AG10803 (cell line): ENCODE measurements at places on chromosomes 7 and 10.
A peak's percentile ranks its signal among the peaks of the same experiment; 100 is the strongest.

DNA sequence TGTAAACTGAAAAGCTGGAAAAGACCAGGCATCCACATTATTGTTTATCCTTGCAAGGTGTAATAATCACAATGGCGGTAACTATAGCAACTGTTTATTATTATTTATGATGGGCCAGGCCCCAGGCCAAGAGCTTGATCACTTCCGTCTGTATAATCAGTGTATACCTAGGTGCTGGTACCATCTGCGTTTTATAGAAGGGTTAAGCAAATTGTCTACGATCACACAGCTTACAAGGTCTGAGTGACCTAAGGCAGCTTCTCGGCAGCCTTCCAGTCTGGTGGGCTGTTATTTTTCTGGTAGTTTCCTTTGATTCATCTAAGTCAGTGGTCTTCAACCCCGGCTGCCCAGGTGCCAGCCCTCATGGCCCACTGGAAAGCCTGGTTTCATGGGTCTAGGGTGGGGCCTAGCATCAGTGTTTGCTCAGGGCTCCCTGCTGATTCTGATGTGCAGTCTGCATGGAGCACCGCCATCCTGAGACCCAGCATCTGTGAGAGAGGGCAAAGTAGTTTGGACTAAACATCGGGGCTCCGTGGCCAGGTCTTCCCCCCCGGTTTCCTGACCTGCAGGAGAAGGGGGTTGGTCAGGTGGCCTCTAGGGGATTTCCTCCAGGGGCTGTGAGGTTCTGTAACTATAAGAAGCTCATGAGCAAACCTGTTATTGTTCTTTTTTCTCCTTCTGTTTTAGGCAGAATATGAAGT lies 146.4 kb downstream of the RGS10 start:
- no peak for DNase-seq

- no peak for DNase-seq
Measured at GRCh38 chr7:103576641-103577040, 130.6 kb upstream of the SLC26A5 start.

GRCh38 chr7:132901241-132901640 lies 180.6 kb downstream of the CHCHD3 start:
- no peak for DNase-seq

- DNase-seq, result peak; percentile 66
Measured at GRCh38 chr7:152341039-152341913, 94.5 kb downstream of the KMT2C start.

GRCh38 chr10:27998178-27998953 lies 513 bp downstream of the ODAD2 start:
- peak; percentile 28 for DNase-seq

DNA sequence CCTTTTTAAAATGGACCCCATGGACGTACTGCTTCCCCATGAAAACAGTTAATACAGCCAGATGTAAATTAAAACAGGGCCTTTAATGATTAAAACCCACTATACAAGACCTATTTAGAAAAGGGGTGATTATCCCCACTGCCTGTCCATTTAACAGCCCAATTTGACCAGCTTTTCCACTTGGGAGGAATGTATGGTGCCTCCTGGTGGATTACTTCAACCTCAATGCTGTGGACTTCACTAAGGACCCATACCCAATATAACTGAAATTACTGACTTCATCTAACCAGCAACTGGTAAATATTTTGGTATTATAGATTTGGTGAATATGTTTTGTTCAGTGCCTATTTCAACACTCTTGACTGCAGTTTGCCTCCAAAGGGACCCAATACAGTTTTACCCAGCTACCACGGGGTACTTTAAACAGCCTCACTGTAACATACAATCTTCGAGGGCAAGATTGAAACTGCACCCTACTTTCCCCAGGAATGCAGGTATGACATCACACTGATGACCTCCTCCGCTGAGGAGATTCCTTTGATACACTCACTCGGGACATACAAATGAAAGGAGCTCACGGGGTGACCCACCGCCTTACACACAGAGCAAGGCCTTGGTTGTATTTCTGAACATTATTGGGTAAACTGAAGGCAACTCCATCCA lies 192.8 kb downstream of the DNAJC1 start:
- DNase-seq, result no peak

GRCh38 chr10:58586282-58587245 lies 73.9 kb downstream of the BICC1 start:
- no peak for DNase-seq

- DNase-seq, result no peak
Measured at GRCh38 chr7:91796122-91796521, 84.4 kb downstream of the MTERF1 start.

- DNase-seq, result no peak
Measured at GRCh38 chr7:79936281-79936983, 198.2 kb upstream of the GNAI1 start.

- DNase-seq, result no peak
Measured at GRCh38 chr7:20200971-20201370, 16.2 kb downstream of the MACC1 start.

GRCh38 chr7:18019555-18019954 lies 8.1 kb downstream of the PRPS1L1 start:
- DNase-seq, result peak; percentile 65

DNA sequence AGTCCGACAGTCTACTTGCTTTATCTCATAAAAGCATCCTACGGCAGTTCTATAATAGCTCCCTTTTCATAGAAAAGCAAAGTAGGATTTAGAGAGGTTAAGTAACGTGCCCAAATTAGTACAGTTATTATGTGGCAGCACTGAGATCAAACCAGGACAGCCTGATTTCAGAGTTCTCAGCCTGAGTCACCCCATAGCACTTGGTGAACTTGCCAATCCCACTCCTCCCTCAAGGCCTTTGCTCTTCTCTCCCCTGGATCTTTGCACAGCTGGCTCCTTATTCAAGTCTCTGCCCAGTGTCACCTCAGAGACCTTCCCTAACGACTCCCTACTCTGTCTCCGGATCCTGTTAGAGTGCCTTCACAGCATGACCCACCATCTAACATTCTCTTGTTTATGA lies 438.0 kb upstream of the NFE2L3 start:
- no peak for DNase-seq

- DNase-seq, result peak; percentile 38
Measured at GRCh38 chr7:40723829-40724228, 589.0 kb downstream of the SUGCT start.

GRCh38 chr7:17185690-17186070 lies 112.8 kb upstream of the AHR start:
- peak; percentile 6 for DNase-seq

DNA sequence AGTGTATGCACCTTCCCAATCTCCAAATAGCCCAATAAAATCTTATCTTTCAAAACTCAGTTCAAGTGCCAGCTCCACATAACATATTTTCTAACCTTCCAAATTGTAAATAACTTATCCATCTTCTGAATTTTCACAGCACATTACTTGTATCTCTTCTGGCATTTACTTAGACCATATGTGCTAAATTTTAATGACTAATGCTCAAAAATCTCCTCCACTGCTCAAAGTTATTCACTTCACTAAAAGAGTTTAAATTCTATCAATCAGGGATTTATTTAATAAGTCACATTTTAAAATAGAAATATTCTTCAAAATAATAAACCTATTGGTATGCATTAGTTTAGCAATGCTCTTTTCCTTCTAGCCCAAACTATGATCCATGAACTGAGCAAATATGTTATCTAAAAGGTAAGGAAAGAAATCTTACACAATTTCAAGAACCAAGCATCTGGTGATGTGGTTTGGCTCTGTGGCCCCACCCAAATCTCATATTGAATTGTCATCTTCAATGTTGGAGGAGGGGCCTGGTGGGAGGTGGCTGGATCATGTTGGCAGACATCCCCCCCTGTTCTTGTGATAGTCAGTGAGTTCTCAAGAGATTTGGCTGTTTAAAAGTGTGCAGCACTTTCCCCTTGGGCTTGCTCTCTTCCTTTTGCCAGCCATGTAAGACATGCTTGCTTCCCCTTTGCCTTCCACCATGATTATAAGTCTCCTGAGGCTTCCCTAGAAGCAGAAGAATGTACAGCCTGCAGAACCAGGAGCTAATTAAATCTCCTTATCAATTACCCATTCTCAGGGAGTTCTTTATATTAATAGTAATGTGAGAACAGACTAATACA lies 28.1 kb upstream of the GPR22 start:
- DNase-seq, result peak; percentile 71

DNA sequence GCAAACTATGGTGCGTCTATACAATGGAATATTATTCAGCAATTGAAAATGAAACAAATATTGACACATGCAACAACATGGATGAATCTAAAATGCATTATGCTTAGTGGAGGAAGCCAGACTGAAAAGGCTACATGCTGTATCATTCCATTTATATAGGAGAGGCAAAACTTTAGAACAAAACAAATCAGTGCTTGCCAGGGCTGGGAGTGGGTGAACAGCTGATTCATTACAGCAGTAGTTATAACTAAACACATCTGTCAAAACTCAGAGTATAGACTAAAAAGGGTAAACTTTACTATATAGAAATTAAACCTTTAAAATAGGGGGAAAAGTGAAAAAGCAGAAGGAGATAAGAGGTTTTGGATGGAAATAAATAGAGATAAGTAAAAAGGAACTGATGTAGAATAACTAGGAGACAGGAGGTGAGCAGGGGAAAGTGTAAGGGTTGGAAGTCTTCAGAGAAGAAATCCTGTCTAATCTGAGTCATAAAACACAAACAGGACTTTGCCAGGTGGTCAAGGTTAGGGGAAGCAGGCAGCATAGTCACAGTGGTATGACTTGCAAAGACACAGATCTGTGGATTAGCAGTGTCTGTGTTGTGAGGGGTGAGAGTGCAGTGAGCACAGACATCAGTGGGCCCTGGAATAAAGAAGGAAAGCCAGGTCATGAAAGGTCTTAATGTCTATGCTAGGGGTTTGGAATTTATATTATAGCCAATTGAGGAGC lies 349.8 kb downstream of the PHTF2 start:
- no peak for DNase-seq

- DNase-seq, result no peak
Measured at GRCh38 chr7:144519925-144520324, 116.4 kb upstream of the NOBOX start.

DNA sequence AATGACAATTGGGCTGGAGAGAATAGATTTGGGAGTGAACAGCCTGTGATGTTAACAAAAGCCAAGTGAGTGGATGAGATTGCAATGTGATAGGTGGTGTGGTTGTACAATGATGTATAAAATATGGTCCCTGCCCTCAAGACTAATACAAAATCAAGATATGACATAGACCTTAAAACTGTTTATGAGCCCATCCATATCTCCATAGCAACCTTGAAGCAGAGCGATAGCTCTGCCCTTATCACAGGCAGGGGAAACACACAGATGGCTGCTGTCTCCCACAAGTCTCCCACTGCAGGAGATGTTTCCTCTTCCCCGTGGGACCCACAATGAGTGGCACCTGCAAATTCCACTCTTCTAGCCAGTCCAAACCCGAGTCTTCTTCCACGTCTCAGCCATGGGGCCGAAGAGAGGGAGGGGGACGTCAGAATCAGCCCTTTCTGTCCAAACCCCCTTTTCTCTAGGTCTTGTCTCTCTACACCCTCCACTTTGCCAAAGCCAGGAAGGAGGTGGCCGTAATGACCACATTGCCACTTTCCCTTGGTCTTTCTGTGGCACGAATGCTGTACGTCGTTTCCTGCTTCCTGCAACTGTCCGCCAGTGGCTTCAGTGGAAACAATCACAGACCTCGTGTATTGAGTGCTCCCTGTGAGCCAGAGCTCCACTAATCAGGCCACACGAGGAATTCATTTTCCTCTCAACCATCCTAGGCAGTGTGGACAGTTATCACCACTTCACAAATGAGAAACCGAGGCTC lies 7.5 kb upstream of the TBXAS1 start:
- DNase-seq, result no peak

- DNase-seq, result no peak
Measured at GRCh38 chr7:106652092-106652491, 8.9 kb downstream of the CCDC71L start.

DNA sequence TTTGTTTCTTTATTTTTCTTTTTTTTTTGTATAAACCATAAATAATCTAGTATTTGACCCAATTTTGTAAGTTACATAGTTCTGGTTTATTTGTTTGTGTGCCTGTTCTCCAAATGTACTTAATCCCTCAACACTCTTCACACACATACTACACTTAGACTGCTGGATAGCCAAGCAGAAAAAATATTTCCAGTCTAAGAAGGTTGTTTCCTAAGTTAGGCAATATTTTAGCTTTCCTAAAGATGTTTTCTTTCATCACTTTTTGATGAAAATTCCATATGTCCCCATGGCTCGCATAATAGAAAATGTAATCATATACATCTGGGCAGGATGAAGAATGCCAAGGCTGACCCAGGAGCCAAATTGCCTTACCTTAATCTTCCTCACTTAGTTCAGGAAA lies 105.3 kb downstream of the PPP1R3A start:
- DNase-seq, result no peak

- no peak for DNase-seq
Measured at GRCh38 chr10:71603150-71603549, 116.4 kb downstream of the C10orf105 start.

- no peak for DNase-seq
Measured at GRCh38 chr7:76232698-76233097, 31.0 kb downstream of the SRRM3 start.

- peak; percentile 42 for DNase-seq
Measured at GRCh38 chr7:101630591-101630990, 1.5 kb upstream of the MYL10 start.

GRCh38 chr10:62025134-62025794 lies 123.8 kb downstream of the ARID5B start:
- DNase-seq, result no peak

DNA sequence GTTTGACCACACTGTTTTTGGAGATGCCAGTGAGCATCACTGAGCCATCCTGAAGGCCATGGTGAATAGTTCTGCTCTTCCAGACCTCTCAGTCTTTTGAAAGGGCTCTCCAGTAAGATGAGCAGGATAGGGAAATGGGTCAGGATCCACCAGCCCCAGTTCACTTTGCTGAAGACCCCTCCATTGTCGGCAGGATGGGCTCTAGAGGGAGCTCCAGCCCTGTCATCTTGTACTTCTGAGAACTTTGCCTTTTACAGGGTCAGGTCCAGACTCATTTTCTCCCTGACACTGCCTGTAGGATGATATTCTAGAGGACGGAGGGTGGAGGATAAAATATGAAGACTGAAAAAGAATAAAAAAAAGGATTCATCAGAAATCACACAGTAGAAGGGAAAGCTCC lies 13.1 kb downstream of the LHFPL3 start:
- no peak for DNase-seq

GRCh38 chr10:16639471-16639870 lies 117.8 kb upstream of the C1QL3 start:
- peak; percentile 3 for DNase-seq
